ENCODE measurements at places on chromosomes 7 and 10.

DNA sequence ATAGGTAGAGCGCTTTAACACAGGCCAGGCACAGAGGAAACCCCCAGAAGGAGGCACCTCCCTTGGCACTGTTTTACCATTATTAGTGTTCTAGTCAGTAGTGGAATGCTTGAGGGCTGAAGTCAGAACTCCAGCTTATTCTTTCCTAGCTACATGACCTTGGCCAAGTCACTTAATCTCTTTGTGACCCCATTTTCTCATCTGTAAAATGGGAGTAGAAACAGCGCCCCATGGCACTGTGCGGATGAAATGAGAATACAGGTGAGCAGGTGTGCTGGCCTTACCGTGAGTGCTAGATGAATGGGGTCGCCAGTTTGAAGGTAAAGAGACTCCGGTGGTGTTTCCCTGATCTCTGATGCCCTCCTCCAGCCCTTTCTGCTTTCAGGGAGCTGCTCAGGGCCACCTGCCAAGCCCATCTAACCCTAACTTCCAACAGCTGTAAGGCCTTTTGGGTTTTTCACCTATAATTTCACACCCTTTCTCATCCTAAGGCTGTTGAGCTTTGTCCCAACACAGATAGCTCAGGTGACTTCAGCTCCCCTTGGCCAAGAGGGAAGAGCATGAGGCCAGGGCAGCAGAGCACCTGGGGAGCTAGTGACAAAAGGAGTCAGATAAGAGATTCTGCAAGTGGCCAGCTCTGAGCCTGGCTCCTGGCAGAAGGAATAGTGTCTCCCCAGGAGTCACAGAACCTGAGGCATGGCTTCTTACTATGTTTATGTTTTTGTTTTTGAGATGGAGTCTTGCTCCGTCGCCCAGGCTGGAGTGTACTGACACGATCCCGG lies 76.8 kb downstream of the SH3PXD2A start:
- no peak for DNase-seq

- no peak for DNase-seq
Observed at GRCh38 chr7:120723465-120724385, 134.2 kb downstream of the TSPAN12 start.

GRCh38 chr10:60098677-60099601 lies 192.6 kb upstream of the CCDC6 start:
- peak; percentile 2 for DNase-seq

DNA sequence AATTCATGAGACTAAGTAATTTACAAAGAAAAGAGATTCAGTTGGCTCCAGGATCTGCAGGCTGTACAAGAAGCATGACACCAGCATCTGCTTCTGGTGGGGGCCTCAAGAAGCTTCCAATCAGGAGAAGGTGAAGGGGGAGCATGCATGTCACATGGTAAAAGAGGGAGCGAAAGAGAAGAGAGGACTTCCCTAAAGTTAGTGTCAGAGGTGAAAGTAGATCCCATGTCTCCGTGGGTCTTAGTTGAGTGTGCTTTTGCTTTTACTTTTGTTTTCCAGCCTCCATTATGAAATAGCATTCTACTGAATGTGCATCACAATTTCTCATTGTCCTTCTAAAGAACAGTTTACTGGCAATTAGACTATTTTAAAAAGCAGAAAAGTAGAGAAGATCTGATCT lies 213.6 kb upstream of the FZD1 start:
- DNase-seq: no peak

GRCh38 chr7:44757739-44758138 lies 9.1 kb downstream of the ZMIZ2 start:
- DNase-seq: no peak

DNA sequence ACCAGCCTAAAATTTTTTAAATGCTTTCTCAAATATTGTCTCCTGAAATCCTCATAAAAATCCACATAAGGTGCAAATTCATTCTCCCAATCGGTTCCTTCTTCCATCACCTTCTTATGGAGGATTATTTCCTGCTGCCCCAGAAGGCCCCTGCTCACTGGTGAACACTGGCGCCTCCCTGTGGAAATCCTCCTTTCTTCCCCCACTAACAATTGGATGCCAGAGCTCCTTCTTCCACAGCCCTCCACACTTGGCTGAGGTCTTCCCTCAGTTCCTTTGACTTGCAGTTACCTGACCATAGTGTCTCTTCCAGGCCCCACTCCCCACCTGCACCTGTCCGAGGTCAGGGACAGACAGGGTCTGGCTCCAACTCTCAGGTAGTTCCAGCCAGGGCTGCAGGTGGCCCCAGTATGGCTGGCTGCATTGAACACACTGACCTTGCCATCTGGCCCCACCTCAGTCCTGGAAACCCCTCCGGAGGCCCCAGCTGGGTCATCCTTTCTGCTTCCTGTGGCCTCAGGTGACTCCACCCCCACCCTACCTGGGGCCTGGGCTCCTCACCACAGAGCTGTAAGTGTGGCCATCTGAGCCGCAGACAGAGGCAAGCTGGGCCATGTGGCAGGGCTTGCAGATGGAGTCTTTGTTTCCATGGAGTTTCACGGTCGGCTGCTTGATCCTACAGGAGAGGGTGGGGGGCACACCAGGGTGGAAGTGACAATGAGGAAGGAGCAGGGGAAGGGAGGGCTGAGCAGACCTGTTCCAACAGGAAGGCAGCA lies 18.4 kb downstream of the SPOCK2 start:
- DNase-seq: no peak

GRCh38 chr10:48474765-48475365 lies 130.0 kb downstream of the ARHGAP22 start:
- no peak for DNase-seq

DNA sequence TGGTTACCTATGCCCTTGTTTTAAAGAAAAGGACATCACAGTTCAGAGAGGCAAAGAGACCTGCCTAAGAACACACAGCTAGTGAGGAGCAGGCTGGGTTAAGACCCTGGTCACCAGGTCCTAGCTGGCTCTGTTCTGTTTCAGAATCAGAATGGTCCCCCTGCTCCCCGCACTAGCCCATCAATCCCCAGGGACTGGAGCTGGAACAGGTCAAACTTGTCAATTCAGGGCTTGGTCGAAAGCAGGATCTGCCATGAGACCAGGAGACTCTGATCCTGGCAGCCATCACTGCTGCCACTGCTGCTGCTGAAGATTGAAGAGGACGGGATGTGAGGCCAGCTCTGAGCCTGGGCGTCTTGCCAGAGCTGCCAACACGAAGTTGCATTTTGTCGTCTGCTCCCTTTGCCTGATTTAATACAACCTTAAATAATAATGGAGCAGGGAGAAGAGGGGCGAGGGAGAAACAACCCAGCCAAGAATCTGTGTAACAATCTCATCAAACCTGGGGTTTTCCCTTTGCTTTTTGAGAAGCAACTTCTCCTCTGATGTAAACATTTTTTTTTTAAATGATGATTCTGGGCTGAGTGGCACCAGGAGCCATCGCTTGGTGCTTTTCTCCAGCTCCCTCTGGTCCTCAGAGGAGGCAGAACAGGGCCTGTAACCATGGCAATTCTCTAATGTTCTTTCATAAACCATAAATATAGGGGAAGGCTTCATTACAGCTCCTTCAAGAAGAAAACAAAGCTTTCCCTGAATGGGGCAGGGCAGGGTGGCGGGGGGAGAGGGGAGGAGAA lies 119.0 kb upstream of the SORCS3 start:
- no peak for DNase-seq

DNA sequence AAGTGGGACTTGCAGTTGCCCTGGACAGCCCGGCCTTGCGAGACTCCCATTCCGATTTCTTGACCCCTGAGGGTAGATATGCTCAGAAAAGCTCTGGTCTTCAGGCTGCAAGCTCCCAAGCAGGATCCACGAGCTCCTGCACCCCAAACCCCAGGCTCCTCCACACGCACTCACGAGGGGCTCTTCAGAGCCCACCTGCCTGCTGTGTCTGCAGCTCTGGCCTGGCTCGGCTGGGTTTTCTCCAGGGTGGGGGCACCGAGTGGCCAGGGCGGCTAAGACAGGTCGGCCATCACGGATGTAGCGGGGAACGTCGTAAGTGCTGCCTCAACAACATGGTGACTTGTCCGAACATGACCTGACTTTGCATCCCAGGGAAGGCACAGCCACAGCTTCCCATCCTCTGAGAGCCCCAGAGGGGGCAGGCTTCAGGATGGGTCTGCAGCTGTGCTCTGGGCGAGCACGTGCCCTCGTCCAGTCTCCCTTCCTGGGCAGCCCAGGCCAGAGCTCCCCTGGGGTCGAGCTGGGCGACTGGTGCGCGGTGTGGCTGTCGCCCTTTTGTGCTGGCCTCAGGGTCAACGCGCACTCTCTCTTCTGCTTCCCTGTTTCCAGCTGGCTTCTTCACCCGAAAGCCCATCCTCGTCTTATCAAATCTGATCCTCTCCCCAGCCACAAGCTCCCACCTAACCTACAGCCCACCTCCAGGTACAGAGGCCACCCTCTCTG lies 415.3 kb downstream of the DNAJB6 start:
- DNase-seq: no peak

DNA sequence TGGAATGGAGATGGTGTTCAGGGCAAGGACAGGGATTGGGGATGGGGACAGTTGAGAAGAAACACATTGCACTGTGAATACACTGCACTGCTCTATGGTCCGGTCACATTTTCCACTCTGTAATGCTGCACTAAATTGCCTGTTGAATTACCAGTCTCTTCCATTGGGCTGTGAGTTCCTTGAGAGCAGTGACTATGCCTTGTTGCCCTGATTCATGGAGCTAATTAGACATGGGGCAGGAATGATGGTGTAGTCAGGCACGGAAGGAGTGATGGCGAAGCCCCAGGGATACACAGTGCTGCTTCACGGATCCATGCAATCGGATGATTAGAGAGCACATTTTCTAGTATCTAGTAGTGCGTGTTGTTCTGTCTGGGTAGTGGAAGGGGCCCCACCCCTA lies 25.4 kb upstream of the GPAM start:
- no peak for DNase-seq

GRCh38 chr7:93044147-93044810 lies 73.5 kb downstream of the SAMD9 start:
- no peak for DNase-seq

Measured in activated CD4-positive, alpha-beta T cell treated with anti-CD3 and anti-CD28 coated beads, Interleukin-2, amount 50 U/mL, for 48 hours (primary cell).